Activated effector memory CD4-positive, alpha-beta T cell treated with anti-CD3 and anti-CD28 coated beads, Interleukin-2, amount 50 U/mL, for 16 hours (primary cell): ENCODE measurements at places on chromosomes 4 and X.

DNA sequence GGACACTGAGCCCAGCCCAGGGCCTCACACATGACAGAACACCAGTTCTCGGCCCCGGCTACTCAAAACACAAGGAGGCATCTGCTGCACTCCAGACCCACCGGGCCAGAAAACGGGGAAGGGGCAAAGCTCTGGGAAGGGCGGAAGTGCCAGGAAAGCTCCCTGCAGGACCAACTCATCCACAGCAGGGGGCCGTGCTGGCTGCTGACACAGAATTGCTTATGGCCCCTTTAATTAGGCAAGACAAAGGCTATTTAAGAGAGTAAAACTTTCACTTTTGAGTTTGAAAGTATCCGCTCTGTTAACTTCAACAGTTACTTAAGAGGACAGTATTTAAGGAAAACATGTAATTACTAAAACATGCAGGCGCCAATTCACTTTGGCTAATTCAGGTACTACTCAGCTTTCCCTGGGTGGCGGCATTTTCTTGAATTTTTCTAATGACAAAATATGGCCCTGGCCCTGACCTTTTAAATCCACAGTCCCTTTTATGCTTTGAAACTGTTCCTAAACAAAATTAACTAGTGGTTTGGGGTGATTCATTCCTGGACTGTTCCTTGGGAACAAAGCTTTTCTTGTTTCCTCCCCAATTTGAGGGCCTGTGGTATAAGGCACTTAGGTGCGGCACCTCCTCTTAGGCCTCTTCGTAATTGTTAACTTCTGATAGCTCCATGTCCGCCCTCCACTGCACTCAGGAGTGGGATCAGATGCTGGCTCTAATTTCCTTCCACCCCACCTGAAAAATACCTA is 40.4 kb downstream of the NSG1 start:
- DNase-seq = peak; percentile 52

DNA sequence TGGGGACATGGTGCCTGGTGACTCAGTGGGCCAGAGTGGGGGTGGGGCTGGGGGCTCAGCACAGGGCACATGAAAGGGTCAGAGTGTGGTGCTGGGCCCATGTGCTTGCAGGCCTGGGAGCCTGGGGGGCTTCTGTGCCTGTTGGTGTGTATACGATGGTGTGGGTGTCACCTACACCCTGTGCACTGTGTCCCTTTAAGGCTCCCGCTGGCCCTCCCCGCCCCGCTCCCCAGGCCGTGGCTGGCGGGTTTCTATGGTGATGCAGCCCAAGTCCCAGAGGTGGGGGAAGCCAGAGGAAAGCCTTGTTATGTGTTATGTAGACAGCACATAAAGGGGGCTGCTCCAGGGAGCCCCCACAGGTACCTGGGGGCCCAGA is 5.5 kb downstream of the L1CAM start:
- DNase-seq = no peak

- DNase-seq = no peak
Observed at GRCh38 chrX:72180539-72180938, 1.0 kb upstream of the PIN4 start.

DNA sequence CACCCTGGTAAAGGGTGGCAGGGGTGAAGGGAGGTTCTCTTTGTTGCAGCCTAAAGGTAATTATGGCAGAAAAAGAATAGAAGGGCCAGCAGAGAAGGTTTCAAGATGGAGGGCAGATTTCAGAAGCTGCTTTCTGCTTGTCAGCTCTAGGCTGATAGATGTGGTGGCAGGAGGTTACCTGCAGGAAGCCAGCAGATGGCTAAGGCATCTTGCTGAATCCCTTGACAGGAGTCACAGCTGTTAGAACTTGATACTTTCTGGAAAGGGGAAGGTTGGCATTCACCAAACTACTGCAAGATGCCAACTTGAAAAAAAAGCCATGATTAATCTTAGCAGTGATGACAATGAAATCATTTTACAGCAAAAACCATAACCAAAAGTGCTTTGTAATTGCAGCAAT is 69.5 kb upstream of the CBLL2 start:
- DNase-seq = no peak

GRCh38 chr4:75705198-75705977 is 19.0 kb upstream of the USO1 start:
- no peak for DNase-seq

DNA sequence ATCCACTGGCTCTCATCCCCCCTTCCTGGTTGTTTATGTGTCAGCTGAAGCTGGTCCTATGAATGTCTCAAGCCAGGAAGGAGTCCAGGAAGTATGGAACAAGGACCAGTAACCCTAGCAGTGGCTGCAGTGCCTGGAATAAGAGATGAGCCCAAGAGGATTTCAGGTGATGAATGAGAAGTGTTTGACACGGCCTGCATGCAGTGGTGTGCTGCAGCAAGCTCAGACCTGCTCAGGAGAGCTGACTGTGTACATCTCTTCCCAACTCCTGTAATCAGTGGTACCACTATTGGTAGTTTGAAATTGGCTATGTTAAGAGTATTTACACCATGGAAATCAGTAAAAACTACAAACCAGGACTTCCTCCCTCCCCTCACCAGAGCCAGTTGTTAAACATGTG is 88.0 kb downstream of the IQCM start:
- no peak for DNase-seq

- no peak for DNase-seq
Observed at GRCh38 chr4:159343116-159343515, 240.2 kb downstream of the RAPGEF2 start.

DNA sequence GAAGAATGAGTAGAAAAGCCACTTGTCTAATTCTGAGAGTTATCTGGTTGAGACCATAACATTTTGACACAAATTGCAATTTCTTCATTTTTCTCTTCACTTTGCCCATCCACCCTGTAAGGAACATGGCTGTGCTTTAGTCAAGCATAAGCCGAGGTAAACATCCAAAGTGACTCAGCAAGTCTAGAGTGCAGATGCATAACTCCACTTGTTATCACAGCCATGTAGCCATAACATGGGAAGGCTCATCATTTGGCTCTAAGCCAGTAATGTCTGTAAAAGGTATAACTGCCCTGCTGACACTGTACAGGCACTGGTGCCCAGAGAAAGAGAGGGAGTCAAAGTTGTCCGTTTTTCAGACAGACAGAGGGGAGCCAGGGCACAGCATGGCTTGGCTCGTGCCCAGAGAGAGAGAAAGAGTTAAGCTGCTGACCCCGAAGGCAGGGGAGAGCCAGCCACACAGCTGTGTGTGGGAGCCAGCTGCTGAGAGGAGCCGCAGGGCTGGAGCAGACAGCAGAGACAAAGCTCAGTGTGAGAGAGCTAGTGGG is 76.9 kb upstream of the EXOC1L start:
- no peak for DNase-seq

DNA sequence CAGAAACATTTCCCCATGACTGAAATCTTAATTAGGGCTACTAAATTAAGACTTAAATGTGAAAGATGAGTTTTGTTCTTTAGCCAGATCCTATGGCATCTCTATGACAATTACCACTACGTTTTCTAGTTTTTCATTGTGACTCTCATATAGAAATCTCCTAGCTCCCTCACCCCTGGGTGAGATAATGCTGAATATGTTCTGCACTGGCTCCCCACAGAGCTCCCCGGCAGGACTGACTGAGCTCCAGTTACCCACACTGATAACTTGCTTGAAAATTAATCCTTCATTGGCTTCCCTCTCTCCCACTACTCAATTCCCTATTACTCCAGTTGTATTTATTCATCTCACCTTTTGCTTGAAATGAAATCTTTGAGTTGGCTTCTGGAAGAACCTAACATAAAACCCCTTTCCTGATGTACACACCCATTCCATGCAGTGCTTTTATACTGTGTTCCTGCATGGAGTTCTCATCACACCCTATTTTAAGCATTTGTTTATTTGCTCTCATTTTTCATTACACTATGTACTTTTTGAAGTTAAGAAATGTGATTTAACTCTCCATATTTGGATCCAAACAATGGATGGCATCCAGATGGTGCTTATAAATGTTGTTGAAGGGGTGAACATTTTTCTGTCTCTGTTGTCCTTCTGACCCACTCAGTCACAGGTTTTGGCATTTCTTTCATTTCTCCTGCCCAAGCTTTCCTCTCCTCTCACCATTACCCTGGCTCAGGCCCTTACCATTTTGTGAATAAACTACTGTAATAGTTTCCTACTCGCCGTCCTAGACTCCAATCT is 623.4 kb downstream of the SPRY1 start:
- no peak for DNase-seq

DNA sequence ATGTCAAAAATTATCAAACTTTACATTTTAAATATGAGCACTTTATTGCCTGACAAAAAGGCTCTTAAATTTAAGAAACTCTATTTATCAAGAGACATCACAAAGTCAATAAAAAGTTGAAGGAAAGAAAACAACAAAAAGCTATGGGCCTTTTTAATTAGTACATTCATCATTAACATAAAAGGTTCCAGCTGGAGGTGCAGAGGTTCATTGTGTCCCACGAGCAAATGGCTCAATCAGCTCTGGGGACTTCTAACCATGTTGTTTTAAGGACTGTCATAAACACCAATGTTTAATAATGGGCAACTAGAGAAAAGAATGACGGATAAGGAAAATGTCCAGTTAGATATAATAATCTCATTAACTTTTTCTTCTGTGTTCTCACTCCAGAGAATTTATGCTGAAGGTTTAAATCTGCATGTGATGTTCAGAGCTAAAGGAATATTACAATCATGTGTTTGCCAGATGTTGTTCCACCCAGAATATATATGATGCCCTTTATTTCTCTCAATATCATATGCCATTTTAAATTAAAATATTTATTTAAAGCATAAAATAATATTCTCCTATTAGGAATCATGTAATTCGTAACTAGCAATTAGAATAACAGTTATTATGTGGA is 840.3 kb upstream of the ADGRL3 start:
- DNase-seq = no peak

DNA sequence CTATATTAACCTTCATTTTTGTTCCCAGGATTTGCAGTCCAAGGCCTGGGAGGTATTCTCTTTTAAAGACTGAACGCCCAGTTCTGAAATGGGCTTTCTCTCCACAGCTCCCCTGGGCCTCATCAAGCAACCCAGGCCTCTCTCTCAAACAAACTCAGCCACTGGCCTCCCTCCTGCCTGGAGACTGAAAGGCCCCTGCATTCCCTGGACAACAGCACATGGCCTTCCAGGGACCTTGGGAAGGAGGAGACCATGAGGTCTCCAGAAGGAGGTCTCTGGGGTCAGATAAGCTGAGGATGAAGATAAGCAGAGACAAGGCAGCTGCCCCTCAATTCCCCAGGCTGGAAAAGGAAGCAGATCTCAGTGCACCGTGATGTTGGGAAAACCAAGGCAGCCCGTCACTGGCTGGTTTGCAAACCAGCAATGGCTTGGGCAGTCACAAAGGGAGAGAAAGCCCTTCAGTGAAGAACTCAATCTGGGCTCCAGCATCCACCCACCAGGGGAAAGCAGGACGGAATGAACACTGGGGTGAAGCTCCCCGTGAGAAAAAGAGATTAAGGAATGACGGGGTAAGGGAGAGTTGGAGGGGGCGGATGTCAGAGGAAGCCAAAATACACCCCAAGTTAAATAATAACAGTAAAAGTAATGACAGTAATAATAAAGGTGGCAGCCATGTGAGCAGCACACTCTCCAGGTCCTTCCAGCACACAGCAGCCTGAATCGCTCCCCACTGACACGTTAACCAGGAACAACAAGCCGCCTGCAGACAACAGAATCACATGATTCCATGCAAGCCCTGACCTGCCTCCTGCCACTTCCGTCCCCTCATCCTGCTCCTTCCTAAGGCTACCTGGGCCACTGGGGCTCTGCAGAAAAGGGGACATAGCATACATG is 22.3 kb downstream of the AMOT start:
- no peak for DNase-seq

- no peak for DNase-seq
Observed at GRCh38 chr4:57501720-57502119, 391.5 kb upstream of the IGFBP7 start.

DNA sequence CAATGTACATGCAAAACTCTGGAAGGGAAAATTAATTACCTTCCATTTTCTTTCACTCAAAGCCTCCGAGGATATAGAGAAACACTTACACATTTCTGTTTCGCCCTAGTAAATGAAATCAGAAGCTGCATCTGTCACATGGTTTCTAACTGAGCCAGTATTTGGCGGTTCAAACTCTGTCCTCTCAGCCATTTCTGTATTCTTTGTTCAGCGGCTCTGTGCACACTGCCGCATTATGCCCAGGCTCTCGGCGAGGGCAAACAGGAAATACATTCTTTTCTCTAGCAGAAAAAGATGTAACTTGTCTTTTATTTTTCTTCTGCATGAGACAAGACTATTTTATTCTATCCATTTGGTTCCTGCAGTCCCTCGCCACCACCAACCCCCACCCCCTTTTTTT is 71.4 kb upstream of the GPM6B start:
- no peak for DNase-seq

DNA sequence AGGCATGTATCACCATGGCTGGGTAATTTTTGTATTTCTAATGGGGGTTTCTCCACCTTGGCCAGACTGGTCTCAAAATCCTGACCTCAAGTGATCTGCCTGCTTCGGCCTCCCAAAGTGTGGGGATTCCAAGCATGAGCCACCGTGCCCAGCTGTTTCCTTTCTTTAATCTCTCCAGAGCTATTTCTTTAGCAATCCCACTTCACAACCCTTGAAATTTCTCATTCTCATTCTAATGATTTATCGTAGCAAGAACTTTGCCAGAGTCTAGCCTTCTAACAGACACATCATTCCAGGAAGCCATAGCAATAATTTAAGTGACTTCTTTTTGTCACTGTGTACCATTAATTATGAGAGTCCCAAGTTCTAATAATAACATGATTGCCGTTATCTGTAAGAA is 68.6 kb downstream of the RXFP1 start:
- no peak for DNase-seq

DNA sequence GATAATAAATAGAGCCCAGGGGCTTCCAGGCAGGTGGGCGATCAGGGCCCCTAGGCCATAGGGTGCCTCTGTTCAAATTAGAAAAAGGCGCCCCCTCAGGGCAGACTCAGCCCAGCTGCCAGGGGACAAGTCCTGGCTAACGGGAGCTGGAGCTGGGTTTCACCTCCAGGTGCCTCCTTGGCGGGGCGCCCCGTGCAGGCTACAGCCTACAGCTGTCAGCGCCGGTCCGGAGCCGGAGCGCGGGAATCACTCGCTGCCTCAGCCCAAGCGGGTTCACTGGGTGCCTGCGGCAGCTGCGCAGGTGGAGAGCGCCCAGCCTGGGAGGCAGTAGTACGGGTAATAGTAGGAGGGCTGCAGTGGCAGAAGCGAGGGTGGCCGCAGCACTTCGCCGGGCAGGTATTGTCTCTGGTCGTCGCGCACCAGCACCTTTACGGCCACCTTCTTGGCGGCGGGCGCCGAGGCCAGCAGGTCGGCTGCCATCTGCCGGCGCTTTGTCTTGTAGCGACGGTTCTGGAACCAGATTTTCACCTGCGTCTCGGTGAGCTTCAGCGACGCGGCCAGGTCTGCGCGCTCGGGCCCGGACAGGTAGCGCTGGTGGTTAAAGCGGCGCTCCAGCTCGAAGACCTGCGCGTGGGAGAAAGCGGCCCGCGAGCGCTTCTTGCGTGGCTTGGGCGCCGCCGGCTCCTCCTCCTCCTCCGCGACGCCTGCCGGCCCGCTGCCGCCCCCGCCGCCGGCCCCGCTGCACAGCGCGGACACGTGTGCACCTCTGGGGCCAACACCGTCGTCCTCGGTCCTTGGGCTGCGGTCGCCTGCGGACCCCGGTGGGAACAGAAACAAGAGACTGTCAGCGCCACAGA is 2.4 kb downstream of the NKX3-2 start:
- DNase-seq = peak; percentile 74

- DNase-seq = no peak
Observed at GRCh38 chrX:46561824-46562657, 11.5 kb upstream of the CHST7 start.
